Stimulated activated CD8-positive, alpha-beta memory T cell treated with anti-CD3 and anti-CD28 coated beads, Interleukin-4, amount 100 ng/mL, for 48 hours (primary cell): ENCODE measurements at places on chromosomes 3 and 15.

DNA sequence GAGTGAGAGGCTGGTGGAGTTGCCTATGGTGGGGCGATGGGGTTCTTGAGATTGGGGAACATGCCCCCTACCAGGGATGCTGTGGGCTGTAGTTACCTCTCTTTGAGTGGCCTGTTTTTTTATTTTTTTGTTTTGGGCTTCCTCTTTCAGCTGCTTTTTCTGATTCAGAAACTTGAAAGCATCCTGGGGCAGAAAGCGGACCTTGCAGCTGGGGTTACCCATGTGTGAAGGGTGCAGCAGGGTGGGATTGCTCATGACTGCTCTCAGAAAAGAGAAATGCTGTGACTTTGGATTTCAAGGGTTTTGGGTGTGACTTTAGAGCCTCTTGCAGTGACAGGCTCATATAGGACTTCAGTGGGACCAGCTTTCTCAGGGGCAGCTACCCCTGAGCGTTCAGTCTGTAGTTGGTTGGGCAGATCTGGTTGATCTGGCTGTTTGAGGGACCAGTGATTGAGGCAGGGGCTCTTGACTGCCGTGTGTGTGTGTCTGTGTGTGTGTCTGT lies 1.8 kb downstream of the LIMD1 start:
- DNase-seq: peak; percentile 38

DNA sequence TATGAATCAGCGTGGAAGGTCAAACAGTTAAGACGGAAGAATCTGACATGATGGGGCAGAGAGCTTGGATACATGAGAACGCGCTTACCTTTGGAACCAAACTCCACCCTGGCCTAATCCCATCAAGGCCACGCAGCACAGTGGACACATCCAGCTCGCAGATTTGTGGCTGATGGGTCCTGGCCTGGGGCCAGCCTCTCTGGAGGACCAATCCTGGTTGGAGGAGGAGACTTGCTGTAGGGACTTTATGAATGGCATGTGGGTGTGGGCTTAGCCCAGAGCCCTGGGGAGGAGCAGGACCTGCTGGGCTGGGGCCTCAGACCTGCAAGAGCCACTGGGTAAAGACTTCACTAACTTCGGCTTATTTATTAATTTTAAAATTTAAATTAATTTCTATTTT lies 73.4 kb upstream of the ANKRD34C start:
- no peak for DNase-seq

DNA sequence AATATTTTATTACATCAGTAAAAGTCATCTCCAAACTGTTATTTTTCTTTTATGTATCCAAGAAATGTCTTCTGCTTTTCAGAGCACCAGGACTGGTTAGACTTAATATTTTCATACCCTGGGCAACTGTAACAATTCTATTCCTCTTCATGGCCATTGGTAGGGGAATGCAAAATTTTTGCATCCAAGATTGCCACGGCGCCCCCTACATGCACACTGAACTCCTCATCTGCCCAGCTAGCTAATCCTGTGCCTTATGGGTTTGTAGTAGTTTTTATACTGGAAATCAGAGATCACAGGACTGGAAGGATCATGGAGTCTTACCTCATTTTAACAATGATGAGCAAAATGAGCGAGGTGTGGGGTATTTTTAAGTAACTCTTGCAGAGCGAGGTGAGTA lies 74.2 kb downstream of the CRTC3 start:
- DNase-seq: peak; percentile 71

- no peak for DNase-seq
Measured at GRCh38 chr15:98774756-98775497, 126.6 kb downstream of the IGF1R start.

GRCh38 chr3:136939489-136939888 lies 18.3 kb upstream of the IL20RB start:
- no peak for DNase-seq

- no peak for DNase-seq
Measured at GRCh38 chr15:90681056-90681455, 36.1 kb upstream of the BLM start.
